ENCODE measurements at places on chromosomes 16 and 17. TPM values are rescaled to one million over a fixed set of nuclear protein-coding genes. Genes with fewer than 3 reads are reported as not detected.

Gene KREMEN2
- total RNA-seq: 2.2 TPM

Gene CD300H
- 0.31 TPM for total RNA-seq

Gene CCL4
- not detected for total RNA-seq

Gene PAM16
- 63.5 TPM for total RNA-seq

Gene EMP2
- 38.4 TPM for total RNA-seq

Gene SMIM36
- not detected for total RNA-seq

Gene INCA1
- 1.9 TPM for total RNA-seq

Gene CCDC154
- 0.81 TPM for total RNA-seq

Gene RPRML
- total RNA-seq: 0.63 TPM

Gene CCDC200
- total RNA-seq: not detected

Gene PPY
- not detected for total RNA-seq

Gene AKAP1
- 52.9 TPM for total RNA-seq

Gene FKBP10
- total RNA-seq: 112 TPM

Gene SLC35G6
- total RNA-seq: not detected

Gene C17orf75
- 29.4 TPM for total RNA-seq

Gene SPATA22
- total RNA-seq: not detected

Gene SLFN14
- not detected for total RNA-seq
